Pancreas (tissue), 10 donors: ENCODE measurements at places on chromosomes 12 and 14.

GRCh38 chr12:5784462-5785130 lies 160.5 kb downstream of the ANO2 start:
- no peak for DNase-seq

- no peak for DNase-seq
Observed at GRCh38 chr12:131283191-131283861, 329.6 kb downstream of the ADGRD1 start.

DNA sequence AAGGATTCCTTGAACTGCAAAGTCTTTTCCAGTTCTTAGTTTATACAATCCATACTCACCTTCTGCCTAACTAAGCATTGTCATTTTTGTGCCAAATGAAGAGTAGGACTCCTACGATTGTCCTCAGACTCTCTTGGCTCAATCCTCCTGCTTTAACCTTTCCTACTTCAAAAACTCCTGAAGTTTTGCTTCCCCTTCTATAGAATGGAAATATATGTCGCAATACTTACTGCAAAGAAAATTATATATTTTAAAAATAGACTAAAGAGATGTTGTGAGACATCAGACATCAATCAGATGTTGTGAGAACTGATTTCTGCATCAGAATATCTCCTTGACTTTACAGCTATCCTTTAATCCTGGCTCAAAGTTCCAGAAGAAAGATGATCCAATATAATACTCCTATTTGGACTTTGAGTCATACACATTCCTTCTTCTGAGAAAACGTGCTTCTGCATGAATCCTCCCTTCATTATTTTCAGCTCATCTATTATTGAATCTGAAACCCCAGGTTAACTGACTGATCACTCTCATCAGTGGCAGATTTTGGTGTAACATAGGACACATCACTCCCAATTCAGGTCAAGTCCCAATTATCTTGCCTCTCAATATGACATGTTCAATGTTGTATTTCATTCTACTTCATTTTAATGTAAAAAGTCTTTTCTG lies 48.8 kb downstream of the A2M start:
- no peak for DNase-seq

- no peak for DNase-seq
Observed at GRCh38 chr14:69055999-69056788, 77.1 kb upstream of the ACTN1 start.

GRCh38 chr12:52063981-52064649 lies 5.7 kb upstream of the ATG101 start:
- peak; percentile 60 for DNase-seq

- DNase-seq, result peak; percentile 89
Observed at GRCh38 chr14:100708425-100709288, 18.0 kb upstream of the DLK1 start.

DNA sequence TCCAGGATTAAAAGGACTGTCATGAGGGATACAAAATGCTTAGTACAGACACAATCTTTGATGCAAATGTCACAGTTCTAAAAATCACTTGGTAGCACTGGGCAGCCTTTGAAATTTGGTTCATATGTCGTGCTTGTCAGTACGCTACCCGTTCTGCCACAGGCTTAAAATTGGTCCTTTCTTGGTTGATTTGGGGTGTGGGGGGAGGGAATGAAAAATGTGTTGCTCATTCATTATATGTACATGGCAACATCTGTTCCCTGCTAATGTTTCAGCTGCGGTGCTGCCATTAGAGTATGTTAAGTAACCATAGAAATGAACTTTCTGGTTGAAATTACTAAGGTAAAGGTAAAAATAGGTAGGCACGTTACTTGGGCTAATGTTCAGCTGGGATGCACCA lies 155.4 kb upstream of the ARHGAP5 start:
- no peak for DNase-seq
